Activated naive CD4-positive, alpha-beta T cell treated with anti-CD3 and anti-CD28 coated beads, Interleukin-2, amount 50 U/mL, for 16 hours (primary cell): ENCODE measurements at places on chromosomes 1 and 21.
A peak's percentile ranks its signal among the peaks of the same experiment; 100 is the strongest.

GRCh38 chr1:45723248-45723930, 27.1 kb downstream of the IPP start:
- no peak for DNase-seq

- no peak for DNase-seq
Observed at GRCh38 chr1:243470502-243470901, 214.7 kb downstream of the SDCCAG8 start.

- no peak for DNase-seq
Observed at GRCh38 chr1:61170328-61171238, 88.2 kb downstream of the NFIA start.

- no peak for DNase-seq
Observed at GRCh38 chr1:98188774-98189173, 267.9 kb upstream of the DPYD start.

- no peak for DNase-seq
Observed at GRCh38 chr1:201489643-201490261, 17.2 kb downstream of the CSRP1 start.

DNA sequence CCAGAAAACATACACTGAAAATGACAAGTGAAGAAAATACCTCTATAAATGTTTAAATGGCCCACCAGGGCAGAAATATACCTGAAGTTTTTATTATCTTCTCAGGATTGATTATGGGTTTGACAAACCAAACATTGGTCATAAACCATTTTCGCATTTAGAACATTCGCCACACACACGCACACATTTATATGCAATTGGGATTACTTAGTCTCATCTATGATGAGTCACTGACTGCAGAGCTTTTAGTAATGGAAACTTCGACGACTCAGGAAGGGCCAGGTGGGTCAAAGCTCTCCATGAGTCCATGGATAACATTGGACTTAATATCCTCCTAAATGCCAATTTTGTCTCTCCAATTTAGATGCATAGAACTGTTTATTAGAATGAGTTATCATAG, 16.9 kb downstream of the NRDC start:
- no peak for DNase-seq

- no peak for DNase-seq
Observed at GRCh38 chr21:39326607-39327307, 13.3 kb upstream of the BRWD1 start.

- no peak for DNase-seq
Observed at GRCh38 chr1:32336591-32336932, 529 bp upstream of the MARCKSL1 start.

- DNase-seq: no peak
Observed at GRCh38 chr1:12615159-12615864, 2.7 kb downstream of the DHRS3 start.

DNA sequence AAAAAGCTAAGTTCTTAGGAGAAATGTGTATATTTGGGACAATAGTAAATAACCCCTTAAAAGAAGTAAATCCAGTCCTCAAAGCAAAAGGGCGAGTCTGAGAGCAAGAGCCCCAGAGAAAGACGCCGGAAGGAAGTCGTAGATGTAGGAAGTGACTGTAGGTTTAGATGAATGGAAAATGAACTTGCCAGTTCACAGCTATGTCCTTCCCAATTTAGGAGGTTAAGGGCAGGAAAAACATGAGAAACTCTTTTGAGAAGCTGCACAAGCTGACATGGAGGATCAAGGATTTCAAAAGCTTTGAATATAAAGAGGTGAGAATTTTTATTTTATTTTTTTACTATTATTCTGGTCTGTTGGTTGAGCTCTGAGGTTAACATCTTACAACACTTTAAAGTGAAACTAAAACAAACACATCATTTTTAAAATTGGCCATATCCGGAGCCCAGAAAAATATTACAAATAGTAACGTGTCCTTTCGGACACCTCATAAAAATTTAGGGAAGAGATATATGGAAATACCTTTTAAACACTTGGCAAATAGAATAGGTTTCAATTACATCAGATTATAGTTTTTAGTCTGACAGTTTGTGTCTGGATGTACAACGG, 1178.6 kb downstream of the MRPL39 start:
- DNase-seq: no peak

DNA sequence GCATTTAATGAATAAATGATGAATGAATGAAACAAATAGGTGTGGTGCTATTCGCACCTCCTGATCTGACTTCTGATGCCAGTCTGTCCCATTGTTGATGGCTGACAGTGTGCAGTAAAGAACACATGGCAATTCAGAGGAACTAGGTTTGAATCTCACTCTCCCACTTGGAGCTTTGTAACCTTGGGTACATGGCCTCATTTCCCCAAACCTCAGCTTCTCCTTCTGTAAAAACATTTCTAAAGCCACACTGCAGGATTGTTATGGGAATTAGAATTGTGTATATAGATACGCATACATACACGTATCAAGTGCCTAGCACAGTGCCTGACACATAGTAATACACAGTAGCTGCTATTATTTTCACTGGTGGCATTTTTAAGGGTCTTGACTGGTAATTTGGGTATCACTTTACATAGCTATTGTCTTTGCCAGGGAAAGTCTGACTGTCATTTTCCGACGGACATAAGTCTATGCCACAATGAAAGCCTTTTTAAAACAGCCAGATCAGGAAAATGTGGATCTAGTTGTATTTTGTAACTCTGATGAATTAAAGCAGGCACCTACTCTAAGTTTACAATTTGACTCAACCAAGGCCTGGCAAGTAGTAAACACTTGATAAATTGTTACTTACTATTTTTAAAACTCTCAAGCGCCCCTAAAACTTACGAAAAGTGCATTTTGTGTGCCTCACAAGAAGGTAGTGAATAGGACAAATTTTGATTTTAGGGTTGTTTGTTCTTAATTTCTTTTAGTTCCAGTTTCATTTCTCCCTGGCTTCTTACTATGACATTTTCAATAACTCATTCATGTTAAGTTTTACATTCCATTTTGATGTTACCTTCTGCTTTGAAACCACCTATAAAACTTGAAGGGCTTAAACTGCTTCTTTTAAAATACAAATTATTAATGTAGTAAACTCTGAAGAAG, 164.4 kb downstream of the SDCCAG8 start:
- DNase-seq: no peak

- no peak for DNase-seq
Observed at GRCh38 chr1:111364690-111365089, 62.8 kb downstream of the OVGP1 start.

DNA sequence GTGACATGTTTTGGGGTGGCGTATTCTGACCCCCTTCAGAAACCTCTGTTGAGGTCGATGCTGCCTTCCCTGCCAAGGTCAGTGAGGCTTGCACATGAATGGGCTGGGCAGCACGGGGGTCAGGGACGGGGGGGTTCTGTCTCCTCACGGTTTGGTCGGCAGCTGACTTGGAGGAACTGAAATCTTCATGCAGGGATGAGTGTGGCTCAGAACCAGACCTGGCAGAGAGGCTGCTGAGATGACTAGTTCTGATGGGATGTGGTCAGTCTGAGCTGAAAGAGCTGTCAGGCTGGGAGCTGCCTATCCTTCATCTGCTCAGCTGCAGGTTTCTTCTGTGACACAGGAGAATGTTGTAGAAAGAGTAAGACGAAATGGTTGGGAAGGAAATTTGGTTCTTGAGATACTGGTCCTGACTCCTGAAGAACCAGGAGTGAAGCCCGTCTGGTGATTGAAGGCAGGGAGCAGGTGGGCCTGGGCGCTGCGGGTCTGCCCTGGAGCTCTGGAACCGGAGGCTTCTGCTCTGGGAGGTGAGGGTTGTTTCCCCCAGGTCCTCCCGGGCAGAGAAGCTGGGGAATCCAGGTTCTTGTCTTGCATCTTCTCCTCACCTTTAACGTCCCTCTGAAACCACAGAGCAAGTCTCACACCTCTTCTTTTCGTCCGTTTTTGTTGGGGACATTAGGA, 3.3 kb downstream of the SLX9 start:
- no peak for DNase-seq

GRCh38 chr1:119251751-119252150, 111.3 kb upstream of the WARS2 start:
- DNase-seq: no peak

- DNase-seq: no peak
Observed at GRCh38 chr1:215474940-215475339, 92.2 kb upstream of the KCTD3 start.

DNA sequence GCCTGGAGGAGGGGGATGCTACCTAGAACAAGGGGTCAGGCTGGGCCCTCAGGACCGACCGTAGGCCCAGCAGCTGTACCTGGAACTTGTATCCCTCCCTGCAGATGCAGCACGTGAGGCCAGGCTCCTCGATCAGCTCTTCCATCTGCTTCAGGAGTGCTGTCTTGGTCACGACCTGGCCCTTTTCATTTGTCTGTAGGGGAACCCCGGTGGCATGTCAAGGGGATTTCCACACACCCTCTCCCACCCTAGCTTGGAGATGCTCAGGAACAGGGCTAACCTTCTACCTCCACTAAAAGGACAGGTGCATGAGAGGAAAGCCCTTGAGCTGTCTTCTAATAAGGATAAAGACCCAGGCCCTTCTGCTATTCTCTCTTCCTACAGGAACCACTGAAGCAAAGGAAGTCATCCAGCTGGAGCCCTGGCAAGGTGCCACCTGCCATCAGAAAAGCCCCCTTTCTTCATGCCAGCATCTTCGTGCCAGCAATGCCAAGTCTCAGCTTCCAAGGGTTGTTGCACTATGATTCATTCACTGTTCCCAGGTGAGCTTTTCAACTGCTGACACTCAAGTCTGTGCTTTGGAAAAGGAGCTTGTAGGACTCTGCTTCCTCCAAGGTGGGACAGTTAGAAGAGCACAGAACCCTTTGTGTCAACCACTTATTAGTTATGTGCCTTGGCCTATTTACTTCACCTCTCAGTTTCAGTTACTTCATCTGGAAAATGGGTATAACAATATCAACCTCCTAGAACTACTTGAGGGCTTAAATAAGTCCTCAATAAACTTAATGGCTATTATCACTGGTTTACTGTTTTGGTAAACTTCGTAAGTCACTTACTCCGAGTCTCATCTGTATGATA, 122.1 kb downstream of the UBR4 start:
- peak; percentile 24 for DNase-seq

DNA sequence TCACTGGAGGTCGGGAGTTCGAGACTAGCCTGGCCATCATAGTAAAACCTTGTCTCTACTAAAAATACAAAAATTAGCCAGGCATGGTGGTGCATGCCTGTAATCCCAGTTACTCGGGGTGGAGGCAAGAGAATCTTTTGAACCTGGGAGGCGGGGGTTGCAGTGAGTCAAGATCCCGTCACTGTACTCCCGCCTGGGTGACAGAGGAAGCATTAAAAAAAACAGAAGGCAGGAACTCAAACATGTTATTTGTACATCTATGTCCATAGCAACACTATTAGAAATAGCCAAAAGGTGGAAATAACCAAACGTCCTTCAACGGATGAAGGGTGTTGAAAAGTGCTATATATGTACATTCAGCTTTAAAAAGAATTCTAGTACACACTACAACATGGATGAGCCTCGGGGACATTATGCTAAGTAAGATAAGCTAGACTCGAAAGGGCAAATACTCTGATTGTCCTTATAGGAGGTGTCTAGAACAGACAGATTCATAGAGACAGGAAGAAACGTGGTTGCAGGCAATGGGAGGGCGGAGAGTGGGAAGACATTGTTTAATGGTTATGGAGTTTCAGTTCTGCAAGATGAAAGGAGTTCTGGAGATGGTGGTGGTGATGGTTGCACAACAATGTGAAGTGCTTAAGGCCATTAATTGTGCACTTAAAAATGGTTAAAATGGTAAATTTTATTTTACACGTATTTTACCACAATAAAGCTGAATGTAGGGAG, 19.2 kb downstream of the NLRP3 start:
- DNase-seq: no peak

DNA sequence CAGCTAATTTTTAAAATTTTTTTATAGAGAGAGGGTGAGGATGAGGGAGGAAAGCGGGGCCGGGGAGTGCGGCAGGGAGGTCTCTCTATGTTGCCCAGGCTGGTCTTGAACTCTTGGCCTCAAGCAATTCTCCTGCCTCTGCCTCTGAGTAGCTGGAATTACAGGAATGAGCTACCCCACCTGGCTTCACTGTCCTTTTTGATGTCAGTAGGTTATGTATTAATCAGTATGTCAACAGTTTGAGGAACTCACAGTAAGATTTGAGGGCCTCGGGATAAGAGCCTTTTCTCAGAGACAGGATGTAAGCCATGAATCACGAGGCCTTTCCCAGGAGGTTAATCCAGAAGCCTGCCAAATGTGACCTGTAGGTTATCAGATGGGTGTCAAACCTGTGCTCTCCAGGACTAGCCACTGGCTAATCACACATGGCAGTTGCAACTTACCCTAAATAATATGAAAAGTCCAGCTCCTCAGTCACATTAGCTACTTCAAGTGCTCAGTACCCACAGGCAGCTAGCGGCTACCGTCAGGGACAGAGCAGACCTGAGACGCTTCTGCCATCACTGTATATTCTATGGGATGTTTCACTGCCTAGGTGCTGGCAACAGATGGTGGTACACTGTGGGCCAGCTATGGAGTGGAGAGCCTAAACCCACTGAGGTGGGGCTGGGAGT, 33.1 kb downstream of the TRIM67 start:
- no peak for DNase-seq

DNA sequence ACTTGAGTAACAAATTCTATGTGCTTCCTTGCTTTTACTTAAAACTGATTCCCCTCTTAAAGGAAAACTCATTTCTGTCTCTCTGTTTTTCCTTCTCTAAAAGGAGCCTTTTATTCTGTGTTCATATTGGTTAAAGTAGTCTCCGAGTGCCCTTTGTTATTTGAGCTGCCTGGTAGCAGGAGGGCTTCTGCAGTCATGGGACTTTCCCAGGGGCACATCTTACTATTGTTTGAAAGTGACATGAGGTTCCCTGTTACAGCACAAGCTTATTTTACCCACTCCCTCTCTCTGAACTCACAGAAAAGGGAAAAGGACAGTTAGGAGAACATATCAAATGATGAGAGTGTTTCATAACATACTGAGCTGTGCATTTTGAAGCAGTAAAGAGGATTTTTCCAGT, 58.1 kb upstream of the ANGPTL1 start:
- DNase-seq: no peak

GRCh38 chr1:168260393-168260792, 20.3 kb upstream of the TBX19 start:
- no peak for DNase-seq

GRCh38 chr1:11749203-11749689, 12.7 kb upstream of the C1orf167 start:
- peak; percentile 47 for DNase-seq

GRCh38 chr1:36520771-36521420, 38.2 kb upstream of the CSF3R start:
- DNase-seq: no peak

DNA sequence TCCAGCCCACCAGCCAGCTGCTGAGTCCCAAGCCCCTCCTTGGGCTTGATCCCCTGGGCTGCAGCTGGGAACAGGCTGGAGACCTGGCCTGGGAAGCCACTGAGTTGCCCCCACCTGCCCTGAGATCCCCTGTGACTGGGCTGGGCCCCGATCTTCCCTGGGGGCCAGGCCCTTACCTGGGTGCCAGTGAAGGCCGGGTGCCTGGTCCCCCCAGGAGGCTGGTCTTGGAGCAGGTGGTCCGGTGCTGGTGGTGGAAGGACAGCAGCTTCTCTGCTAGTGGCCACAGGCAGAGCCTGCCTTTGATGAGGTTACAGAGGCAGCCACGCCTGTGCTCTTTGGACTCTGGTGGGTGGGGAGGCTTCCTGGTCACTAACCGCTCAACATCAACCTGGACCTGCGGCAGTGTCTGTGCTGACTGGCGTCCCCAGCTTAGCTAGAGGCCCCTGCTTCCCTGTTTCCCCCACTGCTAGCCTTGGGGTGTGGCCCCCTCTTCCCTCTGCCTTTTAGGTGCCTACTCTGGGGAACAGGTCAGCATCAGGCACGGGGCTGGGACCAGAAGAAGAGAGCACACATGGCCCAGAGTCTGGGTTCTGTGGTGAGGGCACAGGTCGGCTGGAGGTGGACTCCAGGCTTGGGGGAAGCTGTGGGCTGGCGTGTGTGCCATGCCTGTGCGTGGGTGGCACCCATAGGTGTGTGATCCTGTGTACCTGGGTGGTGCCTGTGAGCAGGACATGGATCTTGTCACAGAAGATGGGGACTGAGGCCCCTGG, at the start of gene EPS8L3:
TSS of gene EPS8L3 (minus strand) at position 278 of the 770 bp plus-strand sequence. CDS start 2,174 bp downstream, outside the sequence.
- peak; percentile 5 for DNase-seq
